A549 treated with CpdA at 1 μM for 4 hours (cell line): ENCODE measurements at places on chromosomes 2 and 18. TPM values are rescaled to one million over a fixed set of nuclear protein-coding genes. Genes with fewer than 3 reads are reported as not detected.

The TRIM54 gene
- total RNA-seq = 0.34 to 0.73 TPM (median 0.48 TPM) in 5 replicates

The DGUOK gene
- 136 to 152 TPM (median 149 TPM) in 5 replicates for total RNA-seq

The TNP1 gene
- total RNA-seq = not detected in 5 replicates

The CKAP2L gene
- total RNA-seq = 11.5 to 19.6 TPM (median 13.8 TPM) in 5 replicates

The UGT1A9 gene
- 4.0 to 6.7 TPM (median 4.7 TPM) in 5 replicates for total RNA-seq

The TRAPPC12 gene
- total RNA-seq = 51.2 to 76.9 TPM (median 69.4 TPM) in 5 replicates
